Astrocyte (in vitro differentiated cells and primary cell): ENCODE measurements at places on chromosomes 2 and 18. TPM values are rescaled to one million over a fixed set of nuclear protein-coding genes. Genes with fewer than 3 reads are reported as not detected.

The CTAGE1 gene
- total RNA-seq: 0.12 and 0.30 TPM in 2 replicates

The MGAT5 gene
- total RNA-seq: 78.6 and 80.2 TPM in 2 replicates

The HOXD13 gene
- total RNA-seq: not detected in 2 replicates

The ALPI gene
- not detected in 2 replicates for total RNA-seq

The HJURP gene
- total RNA-seq: 2.7 and 5.9 TPM in 2 replicates

The DSG2 gene
- 154 and 168 TPM in 2 replicates for total RNA-seq

The APOB gene
- total RNA-seq: 0.05 and 0.07 TPM in 2 replicates

The CTIF gene
- 93.6 and 101 TPM in 2 replicates for total RNA-seq

The LBX2 gene
- total RNA-seq: 0.89 and 1.0 TPM in 2 replicates

The ESPNL gene
- total RNA-seq: 0.07 TPM in 1 of 2 replicates, not detected in the other

The DSC1 gene
- total RNA-seq: 0.18 and 0.43 TPM in 2 replicates

The RAX gene
- not detected in 2 replicates for total RNA-seq

The LIMS3 gene
- total RNA-seq: 3.2 and 7.1 TPM in 2 replicates

The PRKAG3 gene
- not detected in 2 replicates for total RNA-seq

The PLB1 gene
- 0.98 and 1.9 TPM in 2 replicates for total RNA-seq

The ASB18 gene
- total RNA-seq: not detected in 2 replicates

The PSMA8 gene
- not detected in 2 replicates for total RNA-seq

- no peak for DNase-seq
Observed at GRCh38 chr2:237885111-237885930, 25.9 kb downstream of the RAMP1 start.

DNA sequence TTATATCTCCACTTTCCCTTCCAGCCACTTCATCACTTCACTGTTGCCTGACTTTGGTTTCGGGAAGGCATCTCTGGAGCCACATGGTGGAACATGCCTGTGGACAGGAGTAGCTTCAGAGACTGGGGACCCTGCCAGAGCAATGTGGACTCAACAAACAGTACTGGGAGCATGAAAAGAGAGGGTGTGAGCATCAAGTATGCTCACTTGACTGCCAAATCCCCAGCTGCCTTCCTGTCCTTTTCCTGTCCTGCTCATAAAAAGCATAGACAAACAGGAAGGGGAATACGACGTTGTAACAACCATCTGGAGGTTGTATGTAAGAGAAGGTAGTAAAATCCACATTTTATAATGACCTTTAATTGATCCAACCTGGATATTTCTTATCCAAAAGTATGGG is 61.3 kb upstream of the CSRNP3 start:
- DNase-seq: no peak

- DNase-seq: no peak
Observed at GRCh38 chr2:61419570-61419969, 51.3 kb downstream of the USP34 start.

DNA sequence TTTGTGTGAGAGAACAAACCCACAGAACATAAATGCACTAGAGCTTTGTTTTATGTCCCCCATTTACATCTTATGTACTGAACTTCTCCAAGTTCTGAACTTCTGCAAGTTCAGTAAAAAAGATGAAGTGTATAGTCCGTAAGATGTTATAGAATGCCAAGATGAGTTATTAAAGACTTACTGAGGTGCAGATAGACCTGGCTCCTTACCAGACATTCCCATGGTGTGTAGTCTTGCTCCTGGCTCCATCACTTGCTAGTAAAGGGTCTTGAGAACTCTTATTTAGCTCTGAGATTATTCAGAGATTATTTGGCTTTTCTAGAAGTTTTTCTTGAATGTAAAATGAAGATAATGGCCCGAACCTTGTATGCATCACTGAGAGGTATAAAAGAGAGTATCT is 16.8 kb downstream of the GULP1 start:
- DNase-seq: peak; percentile 42

DNA sequence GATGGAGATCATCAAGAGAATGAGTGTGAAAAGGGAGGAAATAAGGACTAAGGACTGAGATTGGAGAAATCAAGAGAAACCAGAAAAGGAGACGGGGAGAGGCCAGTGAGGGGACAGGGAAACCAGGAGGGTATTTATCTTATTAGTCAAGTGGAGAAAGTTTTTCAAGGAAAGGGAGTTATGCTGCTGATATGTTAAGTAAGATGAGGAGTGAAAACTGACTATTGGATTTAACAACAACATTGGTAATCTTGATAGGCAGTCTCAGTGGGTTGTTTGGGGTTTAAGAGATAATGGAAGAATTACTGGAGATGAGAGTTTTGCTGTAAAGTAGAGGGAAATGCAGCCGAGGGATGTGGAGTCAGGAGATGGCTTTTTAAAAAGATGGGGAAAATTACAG is 30.6 kb downstream of the PIKFYVE start:
- DNase-seq: no peak

GRCh38 chr18:61394983-61395382 is 61.8 kb downstream of the CDH20 start:
- no peak for DNase-seq

DNA sequence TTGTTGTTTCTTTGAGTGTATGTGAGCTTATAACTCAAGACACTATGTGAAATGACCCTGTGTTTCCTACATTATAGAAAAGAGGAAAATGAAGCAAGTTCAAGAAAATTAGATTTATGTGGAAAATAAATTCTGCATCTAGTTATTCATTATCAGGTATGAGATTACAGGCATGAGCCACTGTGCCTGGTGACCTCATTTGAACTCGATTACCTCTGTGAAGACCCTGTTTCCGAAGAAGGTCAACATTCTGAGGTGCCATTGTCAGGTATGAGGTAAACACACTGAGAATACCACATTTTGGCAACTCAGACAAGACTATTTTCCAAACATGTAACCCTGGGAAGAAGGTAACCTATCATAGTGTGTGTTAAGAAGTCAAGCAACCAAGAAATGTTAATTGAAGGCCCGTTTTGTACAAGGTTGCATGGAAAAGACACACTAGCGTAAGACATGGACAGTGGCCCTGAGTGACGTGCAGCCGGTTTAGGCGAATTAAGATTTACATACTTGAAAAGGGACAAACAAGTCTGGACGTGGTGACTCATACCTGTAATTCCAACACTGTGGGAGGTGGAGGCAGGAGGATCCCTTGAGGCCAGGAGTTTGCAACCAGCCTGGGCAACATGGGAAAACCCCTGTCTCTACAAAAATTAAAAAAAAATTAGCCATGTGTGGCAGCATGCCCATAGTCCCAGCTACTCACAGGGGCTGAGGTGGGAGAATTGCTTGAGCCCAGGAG is 186.6 kb downstream of the NEDD4L start:
- no peak for DNase-seq

DNA sequence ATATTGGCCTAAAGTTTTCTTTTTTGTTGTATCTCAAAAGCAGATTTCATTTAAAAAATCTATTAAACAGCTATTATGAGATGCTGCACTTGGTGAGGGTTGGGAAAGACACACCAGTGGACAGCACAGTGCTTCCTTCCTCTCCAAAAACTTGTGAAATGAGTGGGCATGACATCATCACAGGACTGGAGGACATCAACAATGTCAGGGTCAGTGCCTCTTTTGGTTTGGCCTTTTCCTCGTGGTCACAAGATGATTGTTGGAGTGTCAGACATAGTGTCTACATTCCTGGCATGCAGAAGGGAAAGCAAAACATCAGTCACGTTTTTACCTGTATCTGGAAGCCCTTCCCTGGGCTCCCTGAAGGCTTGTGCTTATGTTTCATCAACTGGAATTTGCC is 49.6 kb downstream of the IL1R2 start:
- no peak for DNase-seq

GRCh38 chr2:36889795-36890194 is 76.5 kb downstream of the STRN start:
- peak; percentile 96 for DNase-seq

DNA sequence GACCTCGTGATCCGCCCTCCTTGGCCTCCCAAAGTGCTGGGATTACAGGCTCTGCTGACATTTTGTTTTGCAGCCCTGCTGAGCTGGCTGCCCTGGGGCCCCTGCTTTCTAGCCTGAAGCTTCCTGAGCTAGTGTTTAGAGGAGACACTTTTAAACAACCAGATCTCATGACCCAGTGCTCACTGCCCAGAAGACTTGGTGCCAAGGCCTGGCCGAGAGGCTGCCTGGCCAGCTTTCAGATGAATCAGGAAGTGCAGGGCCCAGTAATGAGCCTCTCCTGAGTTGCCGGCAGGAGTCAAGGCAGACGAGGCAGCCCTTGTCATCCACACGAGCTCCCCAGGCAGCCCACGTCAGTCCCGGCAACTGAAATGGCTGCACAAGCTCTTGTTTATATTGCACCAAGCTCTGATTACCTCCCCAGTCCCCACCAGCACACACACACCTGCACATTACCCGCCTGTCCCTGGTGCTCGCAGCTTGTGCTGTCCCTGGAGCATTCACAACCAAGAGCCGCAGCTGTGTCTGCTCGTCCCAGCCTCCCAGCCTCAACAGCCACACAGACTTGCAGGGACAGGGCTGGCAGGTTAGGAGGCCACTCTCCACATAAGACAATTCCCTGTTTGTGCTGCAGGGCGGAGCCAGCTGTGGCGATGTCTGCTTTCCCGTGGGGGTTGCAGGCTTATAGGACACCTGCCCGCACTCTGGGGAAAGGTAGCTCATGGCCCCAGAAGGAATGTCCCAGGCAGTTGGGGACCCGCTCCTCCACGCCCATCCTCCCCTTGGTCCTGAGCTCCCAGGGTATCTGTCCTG is 331.2 kb upstream of the MYT1L start:
- no peak for DNase-seq

GRCh38 chr18:28041366-28041765 is 135.6 kb downstream of the CDH2 start:
- peak; percentile 83 for DNase-seq

- DNase-seq: peak; percentile 93
Observed at GRCh38 chr2:24702800-24703199, 90.4 kb downstream of the PTRHD1 start.

- DNase-seq: no peak
Observed at GRCh38 chr2:70718241-70718640, 49.8 kb downstream of the ADD2 start.

- DNase-seq: peak; percentile 59
Observed at GRCh38 chr2:162475661-162476060, 131.7 kb downstream of the GCA start.

- peak; percentile 91 for DNase-seq
Observed at GRCh38 chr2:174593574-174594203, 3.9 kb downstream of the WIPF1 start.

DNA sequence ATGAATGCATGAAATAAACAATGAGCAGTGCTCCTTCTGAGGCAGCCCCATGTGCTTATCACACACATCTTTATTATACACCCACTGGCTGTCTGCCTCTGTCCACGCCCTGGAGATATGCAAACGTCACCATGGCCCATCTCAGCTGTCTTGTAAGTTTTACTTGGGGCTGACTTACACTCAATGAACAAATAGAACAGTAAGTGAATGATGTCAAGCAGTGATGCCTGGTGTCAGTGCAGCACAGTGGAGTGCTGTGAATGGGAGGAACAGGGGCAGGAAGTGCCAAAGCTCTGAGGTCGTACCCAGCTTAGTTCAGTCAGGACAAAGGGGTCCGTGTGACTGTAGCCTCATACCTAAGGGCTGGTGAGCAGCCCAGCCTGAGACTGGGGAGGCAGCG is 659.5 kb upstream of the HS6ST1 start:
- no peak for DNase-seq

DNA sequence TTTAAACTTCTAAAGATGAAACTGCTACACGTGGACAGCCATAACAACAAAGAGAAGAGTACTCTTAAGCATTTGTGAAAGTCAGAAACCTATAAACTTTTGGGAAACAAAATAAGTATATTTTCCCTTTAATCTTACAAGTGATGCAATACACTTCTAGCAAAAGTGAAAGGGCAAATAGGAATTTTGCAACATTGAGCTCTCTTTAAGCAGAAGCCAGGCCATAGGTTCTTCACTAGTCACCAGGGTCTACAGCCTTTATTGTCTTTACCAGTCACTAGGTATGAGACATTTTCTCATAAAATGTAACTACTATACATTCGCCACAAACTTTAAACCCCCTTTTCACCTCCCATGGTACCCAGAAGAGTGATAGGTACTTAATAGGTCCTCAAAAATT is 37.5 kb downstream of the SCN1A start:
- no peak for DNase-seq

GRCh38 chr2:10303181-10303693 is 533 bp downstream of the HPCAL1 start:
- DNase-seq: no peak

DNA sequence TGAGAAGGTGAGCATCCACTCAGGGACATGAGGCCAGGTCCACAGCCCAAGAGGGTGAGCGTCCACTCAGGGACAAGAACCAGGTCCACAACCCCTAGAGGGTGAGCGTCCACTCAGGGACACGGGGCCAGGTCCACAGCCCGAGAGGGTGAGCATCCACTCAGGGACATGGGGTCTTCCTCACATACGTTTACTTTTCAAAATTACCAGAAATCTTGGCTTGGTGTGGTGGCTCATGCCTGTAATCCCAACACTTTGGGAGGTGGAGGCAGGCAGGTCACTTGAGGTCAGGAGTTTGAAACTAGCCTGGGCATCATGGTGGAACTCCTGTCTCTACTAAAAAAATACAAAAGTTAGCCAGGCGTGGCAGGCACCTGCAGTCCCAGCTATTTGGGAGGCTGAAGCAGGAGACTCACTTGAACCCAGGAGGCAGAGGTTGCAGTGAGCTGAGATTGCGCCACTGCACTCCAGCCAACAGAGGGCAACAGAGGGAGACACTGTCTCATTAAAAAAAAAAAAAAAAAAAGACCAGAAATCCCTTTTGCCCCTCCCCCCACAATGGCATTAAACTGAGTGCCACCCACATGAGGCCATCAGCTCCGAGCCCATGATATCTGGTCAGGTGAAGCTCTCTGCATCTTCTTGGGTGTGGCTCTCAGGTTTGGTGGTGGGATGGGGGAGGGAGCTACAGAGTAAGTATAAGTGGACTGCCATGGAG is 9.0 kb upstream of the MBP start:
- no peak for DNase-seq

DNA sequence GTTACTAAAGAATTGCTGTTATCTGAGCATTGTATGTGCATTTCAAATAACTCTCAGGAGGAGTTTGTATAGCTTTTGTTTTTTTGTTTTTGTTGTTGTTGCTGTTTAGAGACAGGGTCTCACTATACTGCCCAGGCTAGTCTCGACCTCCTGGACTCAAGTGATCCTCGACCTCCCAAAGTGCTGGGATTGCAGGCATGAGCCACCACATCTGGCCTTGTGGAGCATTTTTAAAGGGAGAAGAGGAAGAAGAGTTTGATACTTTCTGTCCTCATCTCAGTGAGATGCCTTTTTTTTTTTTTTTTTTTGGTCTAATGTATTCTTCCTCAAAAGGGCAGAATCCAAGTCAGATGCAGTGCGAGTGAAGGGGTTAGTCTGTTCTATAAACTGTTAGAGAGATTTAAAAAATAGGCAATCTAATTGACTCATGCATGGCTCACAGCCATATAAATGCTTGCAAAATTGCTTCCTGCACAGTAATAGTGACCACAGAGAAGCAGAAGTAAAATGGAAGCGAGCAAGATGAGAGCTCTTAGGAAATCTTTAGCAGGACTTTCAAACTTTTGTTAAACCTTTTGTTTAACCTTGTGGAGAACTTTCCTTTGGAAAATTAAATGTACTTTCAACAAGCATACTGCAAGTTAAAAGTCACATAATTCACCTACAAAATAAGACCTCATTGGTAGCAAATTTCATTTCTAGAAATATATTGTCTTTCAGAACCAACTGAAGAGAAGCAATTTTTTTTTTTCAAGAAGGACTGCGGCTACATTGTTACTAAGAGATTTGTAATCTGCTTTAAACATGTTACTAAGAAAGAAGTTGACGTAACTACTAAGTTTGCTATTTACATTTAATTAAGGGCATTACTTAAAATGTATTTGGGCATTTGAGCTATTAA is 52.3 kb upstream of the ROCK1 start:
- peak; percentile 84 for DNase-seq
